KBM-7 (cell line): ENCODE measurements at places on chromosomes 4 and X.
A peak's percentile ranks its signal among the peaks of the same experiment; 100 is the strongest.

- no peak for DNase-seq
Observed at GRCh38 chr4:177487977-177488376, 45.7 kb upstream of the AGA start.

GRCh38 chr4:87410679-87411078 lies 11.7 kb upstream of the NUDT9 start:
- DNase-seq: no peak

DNA sequence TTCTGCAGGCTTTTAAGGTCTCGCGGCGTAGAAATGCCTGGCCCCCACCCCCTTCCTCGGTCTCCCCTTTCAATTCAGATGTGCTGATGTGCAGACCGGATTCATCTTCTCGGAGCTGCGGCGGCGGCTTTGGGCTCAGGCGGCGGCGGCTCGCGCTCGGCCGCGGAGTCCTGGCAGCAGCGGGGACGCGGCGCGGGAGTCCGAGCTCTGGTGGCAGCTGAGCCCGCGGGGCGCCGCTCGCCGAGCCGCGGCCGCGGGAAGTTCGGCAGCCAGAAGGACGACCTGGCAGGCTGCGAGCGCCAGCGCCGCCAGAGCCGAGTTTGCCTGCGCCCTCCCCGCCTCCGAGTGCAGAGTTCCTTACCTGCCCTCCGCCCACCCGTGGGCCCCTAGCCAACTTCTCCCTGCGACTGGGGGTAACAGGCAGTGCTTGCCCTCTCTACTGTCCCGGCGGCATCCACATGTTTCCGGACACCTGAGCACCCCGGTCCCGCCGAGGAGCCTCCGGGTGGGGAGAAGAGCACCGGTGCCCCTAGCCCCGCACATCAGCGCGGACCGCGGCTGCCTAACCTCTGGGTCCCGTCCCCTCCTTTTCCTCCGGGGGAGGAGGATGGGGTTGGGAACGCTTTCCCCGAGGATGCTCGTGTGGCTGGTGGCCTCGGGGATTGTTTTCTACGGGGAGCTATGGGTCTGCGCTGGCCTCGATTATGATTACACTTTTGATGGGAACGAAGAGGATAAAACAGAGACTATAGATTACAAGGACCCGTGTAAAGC lies 448 bp downstream of the TLL1 start:
- DNase-seq: peak; percentile 12

DNA sequence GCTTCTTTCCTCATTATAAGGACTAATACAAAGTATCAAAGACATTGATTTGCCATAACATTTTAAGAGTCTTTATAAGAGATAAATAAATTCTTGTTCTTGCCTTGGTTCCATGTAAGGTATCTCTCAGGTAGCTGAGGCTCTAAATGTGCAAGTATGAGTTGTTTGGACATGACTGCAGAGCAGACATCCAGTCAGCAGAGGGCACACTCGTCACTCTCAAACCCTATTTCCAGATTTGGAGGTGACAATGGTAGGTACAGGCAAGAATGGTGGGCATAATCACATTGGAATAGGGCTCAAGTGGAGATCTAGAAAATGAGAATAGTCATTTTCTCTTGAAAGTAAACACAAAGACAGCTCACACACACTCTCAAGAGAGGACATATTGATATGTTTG lies 133.3 kb upstream of the ZIC3 start:
- DNase-seq: peak; percentile 47

DNA sequence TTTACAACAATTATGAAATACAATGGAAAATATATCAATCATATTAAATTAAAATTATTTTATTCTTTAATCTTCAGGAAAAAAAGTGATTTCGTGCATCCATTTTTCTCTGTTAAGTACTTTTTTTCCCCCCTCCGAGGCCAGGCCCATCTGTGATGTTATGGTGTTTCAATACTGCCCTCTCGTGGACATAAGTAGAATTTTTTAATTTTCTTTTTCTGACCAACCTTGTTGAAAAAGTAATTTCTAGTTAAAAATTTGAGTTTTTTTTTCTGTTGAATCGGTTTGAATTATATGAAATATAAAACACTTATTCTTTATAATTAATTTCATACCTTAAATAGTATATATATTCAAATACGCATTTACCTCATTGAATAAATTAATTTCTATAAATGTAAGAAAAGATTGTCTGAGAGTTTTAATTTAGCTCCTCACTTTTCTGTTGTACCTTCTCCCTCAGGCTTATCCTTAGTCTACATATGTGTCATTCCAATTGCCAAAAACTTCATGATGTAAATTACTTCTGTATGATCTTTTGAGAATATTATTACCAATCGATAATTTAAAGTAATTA lies 175.8 kb upstream of the TECRL start:
- DNase-seq: peak; percentile 27

- no peak for DNase-seq
Observed at GRCh38 chr4:139853309-139853708, 187.7 kb downstream of the MGST2 start.

DNA sequence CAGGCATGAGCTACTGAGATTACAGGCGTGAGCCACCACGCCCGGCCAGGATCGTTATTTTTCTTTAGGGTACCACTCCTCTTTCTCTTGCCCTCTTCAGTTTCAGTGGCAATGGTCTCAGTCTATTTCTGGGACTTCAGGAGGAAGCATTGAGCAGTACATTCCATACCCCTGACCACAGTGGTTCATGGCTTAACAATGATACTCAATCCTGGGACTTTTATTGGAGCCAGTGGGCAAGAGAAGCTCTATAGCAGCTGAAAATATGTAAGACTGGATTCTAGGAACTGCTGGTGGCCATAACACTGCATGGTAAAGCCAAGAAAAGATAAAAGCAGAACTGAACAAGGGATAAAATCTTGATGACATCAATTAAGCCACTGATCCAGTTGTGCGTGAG lies 5.8 kb upstream of the CCNA2 start:
- DNase-seq: no peak

- peak; percentile 39 for DNase-seq
Observed at GRCh38 chrX:87409113-87409841, 108.3 kb upstream of the KLHL4 start.

DNA sequence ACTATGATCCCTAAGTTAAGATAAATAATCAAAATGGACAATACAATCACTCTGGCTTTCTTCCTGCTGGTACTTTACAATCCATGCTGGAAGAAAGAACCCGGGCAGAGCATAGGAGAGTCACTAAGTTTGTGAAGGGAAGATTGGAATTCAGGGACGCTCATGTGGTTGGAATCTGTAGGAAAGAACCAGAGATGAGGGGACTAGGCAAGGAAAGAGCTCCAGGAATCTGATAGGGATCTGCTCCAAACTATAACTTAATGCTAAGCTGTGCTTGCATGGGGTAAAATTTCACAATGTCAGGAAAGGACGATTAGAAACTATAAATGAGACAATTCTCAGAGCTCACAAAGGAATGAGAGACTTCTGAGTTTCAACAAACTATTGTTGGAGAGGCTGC lies 167.5 kb downstream of the ADGRA3 start:
- DNase-seq: no peak

DNA sequence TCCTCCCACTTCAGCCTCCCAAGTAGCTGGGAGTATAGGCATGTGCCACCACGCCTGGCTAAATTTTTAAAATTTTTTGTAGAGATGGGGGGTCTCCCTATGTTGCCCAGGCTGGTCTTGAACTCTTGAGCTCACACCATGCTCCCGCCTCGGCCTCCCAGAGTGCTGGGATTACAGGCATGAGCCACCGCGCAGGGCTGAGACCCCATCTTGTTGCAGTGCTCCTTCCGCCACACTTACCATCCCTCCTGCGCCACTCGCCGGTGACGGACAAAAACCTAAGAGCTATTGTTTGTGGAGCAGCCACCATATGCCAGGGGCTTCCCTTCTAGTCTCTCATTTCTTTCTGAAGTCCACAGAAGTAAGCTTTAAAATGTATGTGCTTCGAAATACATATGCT lies 34.5 kb downstream of the NSG1 start:
- DNase-seq: no peak

GRCh38 chrX:136712650-136713310 lies 64.8 kb downstream of the CD40LG start:
- no peak for DNase-seq

DNA sequence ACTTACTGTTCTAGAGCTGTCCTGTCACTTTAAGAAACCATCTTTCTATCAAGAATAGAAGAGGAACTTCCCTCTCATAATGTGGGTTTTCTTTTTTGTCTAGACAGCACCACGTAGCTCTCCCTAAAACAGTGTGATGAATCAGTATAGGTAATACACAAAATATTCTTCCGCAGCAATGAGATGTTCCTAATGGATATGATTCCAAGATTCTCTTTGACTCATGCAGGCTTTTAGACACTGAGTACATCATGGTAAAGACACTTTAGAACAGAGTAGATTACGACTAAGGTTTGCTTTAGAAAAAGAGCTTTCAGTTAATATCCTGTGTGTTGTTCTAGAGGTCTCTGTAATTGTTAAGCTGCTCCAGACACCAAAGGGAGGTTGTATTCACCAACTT lies 69.8 kb downstream of the PTTG2 start:
- no peak for DNase-seq

DNA sequence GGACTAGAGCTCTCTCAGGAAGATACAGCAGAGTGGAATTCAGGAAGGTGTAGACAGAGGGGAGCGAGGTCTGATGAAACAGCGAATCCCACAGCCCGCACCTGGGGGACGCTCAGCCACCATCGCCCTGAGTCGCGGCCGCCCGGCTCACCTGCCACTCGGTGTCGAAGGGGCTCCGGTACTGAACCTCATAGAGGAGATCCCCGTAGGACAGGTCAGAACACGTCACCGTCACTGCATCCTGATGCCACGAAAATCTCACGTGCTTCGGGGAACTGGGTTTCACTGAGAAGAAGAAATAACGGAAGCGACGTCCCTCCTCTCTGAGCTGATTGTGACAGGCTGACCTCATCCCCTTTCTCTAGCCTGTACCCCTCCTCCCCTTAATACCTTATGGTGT lies 10.2 kb downstream of the CRLF2 start:
- DNase-seq: no peak

GRCh38 chrX:139967300-139967699 lies 2.0 kb upstream of the CXorf66 start:
- peak; percentile 36 for DNase-seq

- DNase-seq: no peak
Observed at GRCh38 chrX:27675493-27675892, 85.3 kb downstream of the DCAF8L2 start.

- peak; percentile 76 for DNase-seq
Observed at GRCh38 chrX:2934715-2935710, 5.9 kb upstream of the ARSD start.

DNA sequence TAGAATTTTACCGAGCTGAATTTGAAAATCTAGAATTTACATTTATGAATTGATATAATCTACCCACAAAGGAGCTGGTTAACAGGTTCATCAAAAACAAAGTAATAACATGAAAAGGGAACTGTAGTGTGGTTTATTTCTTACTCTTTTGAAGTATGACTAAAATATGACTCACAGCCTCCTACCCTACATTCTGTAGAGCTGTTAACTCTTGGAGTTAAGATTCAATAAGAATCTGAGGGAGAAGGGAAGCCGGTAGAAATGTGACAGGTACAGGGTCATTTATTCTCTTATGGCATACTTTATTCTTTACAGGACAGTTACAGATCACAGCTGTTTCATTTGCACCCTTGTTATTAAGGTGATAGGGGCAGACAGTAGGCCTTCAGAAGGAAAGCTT lies 132.2 kb upstream of the FAM47B start:
- no peak for DNase-seq

DNA sequence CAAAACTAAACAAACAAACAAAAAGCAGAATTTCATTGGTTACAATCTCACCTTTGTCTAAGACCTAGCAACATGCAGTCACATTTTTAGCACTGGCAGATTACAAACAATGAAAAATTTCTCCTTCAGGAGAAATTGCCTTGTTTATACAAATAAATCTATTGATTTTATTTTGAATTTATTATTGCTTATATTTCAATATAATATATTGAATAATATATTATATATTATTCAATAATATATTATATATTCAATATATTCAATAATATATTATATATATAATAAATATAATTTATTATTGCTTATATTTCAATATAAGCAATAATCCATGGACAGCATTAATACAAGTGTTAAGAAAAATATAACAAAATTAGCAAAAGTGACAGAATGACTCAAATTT lies 131.7 kb downstream of the ADGRA3 start:
- no peak for DNase-seq

DNA sequence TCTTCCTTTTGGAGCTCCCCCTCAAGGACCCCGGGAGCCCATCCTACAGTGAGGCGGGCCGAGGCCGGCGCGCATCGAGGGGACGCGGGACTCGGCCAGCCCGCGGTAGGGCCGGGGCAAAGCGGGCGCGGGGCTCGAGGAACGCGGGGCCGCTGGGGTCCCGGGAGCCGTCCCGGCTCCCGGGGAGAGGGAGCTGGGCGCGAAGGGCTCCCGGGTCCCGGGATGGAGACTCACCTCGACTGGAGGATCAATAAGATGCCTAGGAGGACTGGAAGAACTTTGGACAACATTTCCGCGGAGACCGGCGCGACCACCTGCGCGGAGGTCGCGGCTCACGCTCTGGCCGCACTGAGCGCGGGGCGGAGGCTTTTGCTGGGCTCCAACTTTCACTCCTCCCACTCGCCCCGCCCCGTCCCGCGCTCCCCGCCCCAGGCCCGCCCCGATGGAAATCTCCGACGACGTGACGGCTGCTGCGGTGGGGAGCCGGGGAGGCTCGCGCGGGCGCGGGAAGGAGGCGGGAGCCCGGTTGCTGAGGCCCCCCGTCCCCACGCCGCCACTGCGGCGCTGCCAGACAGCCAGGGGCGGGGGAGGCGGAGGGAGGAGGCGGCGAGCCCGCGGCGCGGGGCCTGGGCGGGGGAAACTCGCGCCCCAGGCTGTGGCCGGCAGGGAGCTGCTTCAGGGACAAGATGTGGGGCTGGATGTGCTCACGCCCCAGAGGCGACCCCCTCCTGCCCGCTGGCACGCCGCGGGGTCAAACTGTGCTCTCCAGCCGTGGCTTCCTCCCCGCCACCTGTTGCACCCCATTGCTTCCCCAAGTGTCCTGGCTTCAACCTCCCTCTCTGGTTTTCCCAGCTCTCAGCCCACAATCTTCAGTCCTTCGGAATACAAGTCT lies at the start of gene GABRE:
Gene GABRE, minus strand, starts transcription at position 341 of the 892 bp plus-strand sequence. Its CDS starts 51 bp downstream, at position 290.
- DNase-seq: no peak
